Stomach (tissue), 19 donors: ENCODE measurements at places on chromosomes 12 and 14. TPM values are rescaled to one million over a fixed set of nuclear protein-coding genes. Genes with fewer than 3 reads are reported as not detected.

GRCh38 chr12:22626406-22626805 lies 1.4 kb downstream of the ETNK1 start:
- peak overlapping the region; percentile 71 for H3K4me3 ChIP-seq
- DNase-seq = no peak
- H3K4me1 ChIP-seq = no peaks in the 10 kb centered on the region
- no peaks in the 10 kb centered on the region for H3K36me3 ChIP-seq
- peak overlapping the region; percentile 98 for H3K27ac ChIP-seq

DNA sequence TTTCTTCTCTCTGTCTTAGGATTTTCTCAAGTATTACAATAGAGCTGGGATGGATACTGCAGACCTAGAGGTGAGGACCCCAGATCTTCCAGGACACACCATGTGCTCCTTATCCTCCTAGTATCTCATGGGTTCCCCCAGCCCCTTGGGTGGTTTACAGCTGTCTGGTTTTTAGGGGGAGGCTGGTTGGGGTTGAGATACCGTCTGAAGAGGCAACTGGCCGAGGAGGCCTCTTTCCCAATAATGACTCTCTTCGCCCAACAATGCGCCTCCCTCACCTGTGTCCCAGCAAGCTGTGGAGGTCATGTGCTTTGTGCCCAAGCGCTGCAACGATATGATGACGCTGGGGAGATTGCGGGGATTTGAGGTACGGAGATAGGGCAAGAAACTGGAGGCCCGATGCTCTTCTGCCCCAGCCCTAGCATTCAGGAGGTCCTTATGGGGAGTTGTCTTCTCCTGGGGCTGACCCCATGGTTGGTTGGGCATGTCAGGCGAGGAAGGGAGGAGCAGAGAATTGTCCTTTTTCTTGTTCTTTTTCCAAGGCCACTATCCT lies 3.8 kb downstream of the ARHGEF25 start:
- H3K27ac ChIP-seq = no peak overlapping the region
- no peak overlapping the region for H3K4me3 ChIP-seq
- no peaks in the 10 kb centered on the region for H3K27me3 ChIP-seq
- peaks cover 34% of the 10 kb centered on the region for H3K36me3 ChIP-seq
- H3K4me1 ChIP-seq = peaks cover 52% of the 10 kb centered on the region
- DNase-seq = no peak

DNA sequence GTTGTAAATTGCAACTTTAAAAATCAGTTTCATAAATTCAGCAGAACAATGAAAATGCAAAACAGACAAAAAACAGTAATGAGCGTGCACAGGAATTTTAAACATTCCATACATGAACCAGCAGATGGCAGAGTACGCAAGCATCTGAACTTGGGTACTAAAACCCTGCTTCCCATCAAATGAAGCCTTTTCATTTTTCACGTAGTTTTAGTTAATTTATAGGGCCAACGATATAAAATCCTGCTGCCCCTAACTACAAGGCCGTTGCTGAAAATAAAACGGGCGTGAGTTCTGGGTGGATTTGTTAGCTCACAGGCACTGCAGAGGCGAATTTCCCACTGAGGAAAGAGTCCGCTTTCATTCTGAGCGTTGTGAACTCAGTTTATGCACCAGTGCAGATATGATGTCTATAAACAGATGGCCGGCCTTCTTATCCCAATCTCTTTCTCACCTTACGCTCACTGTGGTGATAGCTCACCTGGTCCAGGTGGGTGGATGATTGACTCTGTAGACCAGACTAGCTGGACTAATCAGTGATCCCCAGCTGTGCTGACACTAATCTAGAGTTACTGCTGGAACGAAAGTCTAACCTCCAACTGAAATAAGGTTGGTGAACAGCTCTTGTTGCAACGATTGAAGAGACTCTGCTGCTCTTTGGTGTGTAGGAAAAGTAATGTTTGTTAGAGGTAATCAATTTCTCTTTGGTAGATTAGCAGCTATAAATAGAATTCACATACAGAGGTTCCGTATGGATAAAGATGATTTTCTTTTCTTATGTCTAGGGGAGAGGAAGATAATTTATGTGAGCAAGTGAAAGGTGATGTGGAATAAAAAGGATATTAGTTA lies 89.2 kb downstream of the PDZRN4 start:
- DNase-seq = peak; percentile 70
- H3K27me3 ChIP-seq = no peaks in the 10 kb centered on the region
- no peak overlapping the region for H3K27ac ChIP-seq
- H3K36me3 ChIP-seq = no peaks in the 10 kb centered on the region
- H3K4me1 ChIP-seq = peaks cover 17% of the 10 kb centered on the region

MYBPC1 gene
- not detected for total RNA-seq
